ENCODE measurements at places on chromosomes 7 and 10. TPM values are rescaled to one million over a fixed set of nuclear protein-coding genes. Genes with fewer than 3 reads are reported as not detected.

DNA sequence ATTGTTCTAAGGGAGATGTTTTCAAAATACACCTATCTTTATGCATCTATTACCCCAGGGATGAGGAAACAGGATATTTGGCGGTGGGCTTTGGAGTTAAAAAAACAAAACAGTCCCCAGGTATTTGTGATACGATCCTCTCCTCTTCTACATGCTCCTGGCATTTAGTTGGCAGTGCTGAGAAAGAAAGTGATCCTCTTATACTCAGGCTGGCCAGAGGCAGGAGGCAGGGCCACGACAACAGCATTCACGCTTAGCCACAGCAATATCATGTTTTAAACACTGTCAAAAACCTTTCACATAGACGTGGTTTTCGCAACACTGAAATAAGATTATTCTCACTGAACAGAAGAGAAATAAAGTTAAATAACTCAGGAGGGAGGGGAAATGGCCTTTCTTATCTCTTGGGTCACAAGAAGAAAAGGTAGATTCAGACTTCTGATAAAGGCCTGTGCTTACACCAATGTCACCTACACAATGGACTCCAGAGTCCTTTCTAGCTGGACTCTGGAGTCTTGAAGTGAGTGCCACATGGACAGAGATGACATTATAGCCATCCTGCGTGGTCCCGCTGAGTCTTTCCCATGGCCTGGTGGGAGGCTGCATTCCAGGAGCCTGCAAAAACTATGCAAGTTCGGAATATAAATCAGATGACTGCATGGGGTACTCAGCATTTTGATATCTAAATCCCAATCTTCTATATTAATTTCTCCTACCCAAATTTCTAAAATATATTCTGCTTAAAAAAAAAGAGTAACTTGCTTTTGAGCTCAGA is 88.7 kb downstream of the PIP4K2A start:
- DNase-seq, result no peak
- H3K4me3 ChIP-seq, result no peak overlapping the region
- peaks cover 77% of the 10 kb centered on the region for H3K4me1 ChIP-seq
- H3K27me3 ChIP-seq, result no peaks in the 10 kb centered on the region

DNA sequence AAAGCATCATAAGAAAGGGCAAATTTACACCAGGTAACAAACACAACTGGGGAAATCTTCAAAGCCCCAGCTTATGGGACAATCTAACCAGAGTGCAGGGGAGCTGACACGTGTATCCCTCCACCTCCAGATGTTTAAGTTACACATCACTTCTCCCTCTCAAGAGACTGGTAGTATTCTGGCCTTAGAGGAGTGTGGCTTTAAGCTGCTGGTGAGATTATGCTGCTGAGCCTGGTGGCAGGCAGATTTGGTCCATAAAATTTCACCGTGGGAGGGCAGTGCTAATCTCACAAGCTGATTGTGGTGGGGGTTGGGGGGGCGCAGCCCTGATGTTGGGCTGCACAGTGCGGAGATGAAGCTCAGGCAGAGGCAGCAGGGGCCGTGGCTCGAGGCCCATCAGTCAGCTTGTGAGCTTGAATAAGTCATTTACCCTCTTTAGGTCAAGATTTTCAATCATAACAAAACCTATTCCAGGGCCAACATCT is 431.0 kb upstream of the GALNT17 start:
- no peak overlapping the region for H3K27ac ChIP-seq
- no peak overlapping the region for H3K4me3 ChIP-seq
- no peaks in the 10 kb centered on the region for H3K36me3 ChIP-seq
- no peak for DNase-seq
- H3K27me3 ChIP-seq, result peaks cover 12% of the 10 kb centered on the region

The CDNF gene
- total RNA-seq, result 0.29 TPM

DNA sequence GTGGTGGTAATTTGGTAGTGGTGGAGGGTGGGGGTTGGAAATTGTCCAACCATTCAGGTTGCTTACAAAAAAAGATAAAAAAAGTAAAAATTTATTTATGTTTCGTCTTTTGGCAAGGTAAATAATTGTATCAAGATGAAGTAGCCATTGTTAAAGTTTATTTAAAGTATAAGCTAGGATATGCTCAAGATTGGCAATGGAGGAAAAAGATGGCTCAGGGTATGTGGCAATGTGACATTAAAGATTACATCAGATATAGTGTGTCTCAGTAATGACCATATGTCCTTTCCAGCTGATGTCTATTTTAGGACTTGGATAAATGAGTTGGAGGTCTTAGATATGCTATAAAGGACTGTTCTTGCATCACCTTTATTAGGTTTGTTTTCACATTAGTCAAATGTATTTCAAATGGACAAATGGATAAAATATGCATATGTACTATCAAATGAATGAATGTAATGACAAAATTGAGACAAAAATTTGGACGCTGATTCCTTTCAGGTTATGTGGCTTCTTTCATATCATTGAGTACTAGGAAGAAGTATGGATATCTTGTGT is 60.9 kb downstream of the ST7 start:
- H3K27me3 ChIP-seq, result no peaks in the 10 kb centered on the region
- no peaks in the 10 kb centered on the region for H3K36me3 ChIP-seq
- H3K4me3 ChIP-seq, result no peak overlapping the region

The PLCE1 gene
- total RNA-seq, result 8.1 TPM

Measured in SJSA1 (cell line).